Ovary (tissue), 10 donors: ENCODE measurements at places on chromosomes 12 and 14. TPM values are rescaled to one million over a fixed set of nuclear protein-coding genes. Genes with fewer than 3 reads are reported as not detected.

AJUBA gene
- total RNA-seq: 21.3 TPM

FAM181A gene
- total RNA-seq: 0.37 TPM

NGB gene
- not detected for total RNA-seq

PTGDR gene
- total RNA-seq: 0.52 TPM

OLR1 gene
- total RNA-seq: 1.1 TPM

ZNF219 gene
- 33.4 TPM for total RNA-seq

BEGAIN gene
- total RNA-seq: 7.4 TPM

PLEKHG7 gene
- total RNA-seq: 0.25 TPM

MMP14 gene
- 70.0 TPM for total RNA-seq

LRIG3 gene
- total RNA-seq: 37.8 TPM

MDM1 gene
- 20.4 TPM for total RNA-seq

VRK1 gene
- total RNA-seq: 23.0 TPM

LRTM2 gene
- not detected for total RNA-seq

KERA gene
- not detected for total RNA-seq

KRT75 gene
- not detected for total RNA-seq

CCDC196 gene
- not detected for total RNA-seq

GNG2 gene
- total RNA-seq: 26.9 TPM

OTUB2 gene
- 1.1 TPM for total RNA-seq

IRAK3 gene
- total RNA-seq: 11.4 TPM

CCDC38 gene
- not detected for total RNA-seq

OR4M1 gene
- not detected for total RNA-seq

PTPN6 gene
- 4.6 TPM for total RNA-seq

RGS6 gene
- total RNA-seq: 2.0 TPM

APOLD1 gene
- 12.6 TPM for total RNA-seq

TSPAN19 gene
- not detected for total RNA-seq

TDRD9 gene
- total RNA-seq: 0.87 TPM

ADAM21 gene
- total RNA-seq: not detected

SLCO1C1 gene
- not detected for total RNA-seq

VAMP1 gene
- 5.8 TPM for total RNA-seq

GLT8D2 gene
- 30.0 TPM for total RNA-seq

ARID2 gene
- total RNA-seq: 39.5 TPM

RND1 gene
- total RNA-seq: 0.38 TPM

CERS5 gene
- total RNA-seq: 57.7 TPM

GUCY2C gene
- not detected for total RNA-seq

LRP6 gene
- 29.1 TPM for total RNA-seq

RNASE3 gene
- total RNA-seq: not detected

PRB2 gene
- total RNA-seq: not detected

SLC7A7 gene
- 7.1 TPM for total RNA-seq

TCL1B gene
- not detected for total RNA-seq

KRT6C gene
- not detected for total RNA-seq

DLK1 gene
- total RNA-seq: 107 TPM

FLRT2 gene
- total RNA-seq: 50.3 TPM

NXPH4 gene
- not detected for total RNA-seq

POTEG gene
- not detected for total RNA-seq

KLRD1 gene
- total RNA-seq: 1.5 TPM

KLHDC1 gene
- total RNA-seq: 19.3 TPM

JDP2 gene
- total RNA-seq: 26.8 TPM

TMTC1 gene
- total RNA-seq: 46.3 TPM

KRT2 gene
- not detected for total RNA-seq

FAM186B gene
- 0.11 TPM for total RNA-seq

MMP19 gene
- total RNA-seq: 12.6 TPM

NUAK1 gene
- total RNA-seq: 16.3 TPM

NTN4 gene
- total RNA-seq: 63.8 TPM

USP44 gene
- 4.1 TPM for total RNA-seq

VSX2 gene
- not detected for total RNA-seq

ENDOU gene
- total RNA-seq: 3.4 TPM

TAS2R7 gene
- not detected for total RNA-seq
